Astrocyte of the cerebellum (primary cell): ENCODE measurements at places on chromosomes 4 and X.

DNA sequence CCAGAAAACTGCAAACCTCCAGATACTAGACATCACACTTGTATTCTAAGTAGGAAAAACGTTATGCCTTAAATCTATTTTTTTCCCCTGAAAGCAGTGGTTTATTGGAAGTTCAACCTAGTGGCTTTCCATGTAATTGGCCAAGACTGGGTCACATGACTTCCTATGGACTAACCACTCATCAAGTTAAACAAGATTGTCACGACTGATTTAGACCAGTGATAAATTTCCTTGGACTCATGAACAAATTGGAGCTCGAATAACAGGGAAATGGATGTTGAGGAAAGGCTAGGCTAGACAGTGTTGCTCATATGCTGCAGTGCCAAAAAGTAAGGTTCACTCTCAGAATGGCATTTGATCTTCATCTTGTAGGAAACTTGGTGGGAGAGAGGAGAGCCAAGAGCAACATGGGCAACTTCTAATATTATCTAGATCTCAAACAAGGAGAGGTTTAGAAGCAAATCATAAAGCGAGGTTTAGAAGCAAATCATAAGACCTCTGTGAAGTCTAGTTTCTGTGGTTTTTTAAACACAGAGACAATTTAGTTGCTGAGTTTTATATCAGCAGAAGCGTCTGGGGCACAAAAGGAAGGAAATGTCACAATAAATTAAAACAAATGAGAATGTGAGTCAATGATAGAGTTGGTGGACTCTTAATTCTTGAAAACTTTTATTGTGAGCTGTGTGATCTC, 165.6 kb upstream of the BOD1L1 start:
- DNase-seq: no peak

- DNase-seq: no peak
These were observed 56.3 kb upstream of the NOCT start for GRCh38 chr4:138959097-138959815.

- no peak for DNase-seq
These were observed 104.4 kb downstream of the RTL5 start for GRCh38 chrX:72027024-72027913.

GRCh38 chrX:137747244-137748043, 181.5 kb downstream of the ZIC3 start:
- no peak for DNase-seq

GRCh38 chrX:132033166-132033565, 10.1 kb downstream of the STK26 start:
- no peak for DNase-seq

DNA sequence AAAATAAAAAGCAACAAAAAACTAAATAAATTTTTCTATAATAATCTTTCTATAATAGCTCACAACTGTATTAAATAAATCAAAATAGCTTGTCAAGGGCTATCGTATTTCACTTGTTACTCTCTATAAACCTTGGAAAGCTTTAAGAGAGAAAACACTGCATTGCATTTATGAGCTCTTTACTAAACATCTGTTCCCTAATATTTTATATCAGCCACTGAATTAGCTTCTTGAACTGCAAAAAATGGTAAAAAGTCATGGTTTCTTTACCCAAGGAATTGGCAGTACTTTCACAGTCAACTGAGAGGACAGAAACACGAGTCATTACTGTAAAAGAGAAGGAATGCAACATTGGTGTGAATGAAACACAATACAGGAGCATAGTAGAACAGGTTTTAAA, 671.2 kb downstream of the PCDH18 start:
- DNase-seq: peak; percentile 4

DNA sequence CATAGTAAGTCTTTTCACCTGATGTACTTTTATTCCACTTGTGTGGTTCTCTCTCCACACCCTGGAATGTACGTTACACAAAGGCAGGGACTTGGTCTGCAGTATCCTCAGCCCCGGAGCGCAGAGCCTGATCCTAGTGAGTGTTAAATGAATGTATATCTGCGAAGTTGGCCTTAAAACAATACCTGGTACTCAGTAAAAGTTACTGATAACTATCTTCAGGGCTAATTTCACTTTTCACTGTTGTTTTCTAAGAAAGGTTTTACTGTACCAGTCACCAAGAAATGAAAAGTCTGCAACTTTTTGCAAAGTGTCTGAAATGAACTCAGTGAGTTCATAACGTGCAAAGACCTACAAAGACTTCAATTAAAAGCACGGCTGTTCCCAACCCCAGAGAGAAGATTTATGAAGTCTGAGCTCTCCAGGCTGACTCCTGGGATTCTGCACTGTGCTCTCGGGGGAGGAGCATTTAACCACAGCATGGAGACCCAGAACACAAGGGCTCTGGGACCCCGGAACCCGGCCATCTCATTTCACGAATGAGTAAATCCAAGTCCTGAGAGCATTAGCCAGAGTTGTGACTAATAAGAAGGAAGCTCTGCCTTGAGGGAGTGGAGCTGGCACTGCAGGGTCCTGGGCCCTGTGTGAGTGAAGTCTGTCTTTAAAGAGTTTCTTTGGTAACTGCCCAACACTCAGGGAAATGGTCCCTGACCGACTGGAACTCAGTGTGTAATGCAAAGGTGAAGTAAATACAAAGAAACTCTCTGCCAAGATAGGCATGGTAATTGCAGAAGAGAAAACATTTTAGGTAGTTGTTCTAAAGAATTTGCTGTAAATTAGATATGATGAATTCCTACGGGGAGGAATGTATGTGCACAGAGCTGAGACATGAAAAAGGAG, 165.8 kb downstream of the NSUN7 start:
- peak; percentile 16 for DNase-seq

DNA sequence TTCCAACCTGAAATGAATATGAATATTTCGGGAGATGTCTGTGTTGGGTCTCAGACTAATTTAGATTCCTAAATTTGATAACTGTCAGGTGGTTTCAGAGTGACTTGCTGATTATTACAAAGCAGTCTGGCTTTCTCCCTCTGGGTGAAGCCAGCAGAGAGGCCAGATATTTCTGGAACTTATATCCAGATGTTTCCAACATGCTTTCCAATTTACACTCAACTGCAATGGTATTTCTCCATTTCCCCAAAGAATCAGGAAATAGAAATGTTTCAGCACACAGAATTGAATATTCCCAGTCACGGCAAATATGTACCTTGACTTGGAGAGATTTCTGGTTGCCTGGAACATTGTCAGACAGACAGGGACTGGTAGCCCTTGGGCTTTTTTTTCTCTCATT, 48.5 kb upstream of the EGFL6 start:
- no peak for DNase-seq

GRCh38 chr4:106854569-106855351, 181.4 kb downstream of the DKK2 start:
- no peak for DNase-seq
